ENCODE measurements at places on chromosomes 1 and 21.

DNA sequence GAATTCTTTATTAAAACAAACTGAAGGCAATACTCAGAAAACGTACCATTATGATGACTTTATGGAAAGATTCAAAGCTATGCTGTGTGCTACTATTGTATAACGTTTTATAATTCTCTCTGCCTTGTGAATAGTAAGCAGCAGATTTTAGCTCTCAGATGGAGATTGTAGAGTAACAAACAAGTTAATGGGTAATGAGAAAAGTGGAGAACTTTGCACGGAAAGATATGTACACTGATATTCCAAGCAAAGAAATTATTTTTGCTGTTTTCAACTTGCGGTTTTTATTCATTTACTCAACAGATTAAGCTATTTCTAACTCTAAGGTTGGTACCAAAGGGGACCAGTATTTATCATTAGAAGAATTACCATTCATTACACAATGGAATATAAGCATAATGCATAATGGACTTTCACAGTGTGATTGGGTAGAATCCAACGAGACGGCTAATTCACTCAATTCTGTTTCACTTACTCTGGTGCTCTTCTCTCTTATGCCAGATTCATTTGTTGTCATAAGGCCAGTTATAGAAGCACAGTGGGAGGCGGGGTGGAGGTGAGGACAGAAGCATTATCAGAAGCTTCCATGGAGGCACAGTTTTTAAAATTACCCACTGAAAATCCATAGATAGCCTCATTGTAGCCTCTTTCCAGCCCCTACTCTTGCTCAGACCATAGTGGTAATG is 38.6 kb downstream of the ATP1B1 start:
- DNase-seq, result peak; percentile 23

DNA sequence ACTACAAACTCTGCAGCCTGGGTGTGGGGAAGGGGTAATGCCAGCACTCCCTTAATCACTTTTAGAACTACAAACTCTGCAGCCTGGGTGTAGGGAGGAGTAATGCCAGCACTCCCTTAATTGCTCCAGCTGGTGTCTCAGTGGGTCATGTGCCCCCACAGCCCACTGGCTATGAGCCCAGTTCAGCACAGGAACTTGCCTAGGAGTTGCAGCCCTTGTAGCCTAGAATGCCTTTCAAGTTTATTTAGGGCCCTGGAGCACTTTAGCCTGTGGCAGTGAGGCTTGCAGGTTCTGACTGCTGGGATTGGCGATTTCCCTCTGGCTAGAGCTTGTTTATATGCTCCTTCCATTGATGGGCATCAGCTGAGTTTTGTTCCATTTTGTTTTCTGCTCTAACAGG is 17.1 kb downstream of the VN1R5 start:
- DNase-seq, result no peak

DNA sequence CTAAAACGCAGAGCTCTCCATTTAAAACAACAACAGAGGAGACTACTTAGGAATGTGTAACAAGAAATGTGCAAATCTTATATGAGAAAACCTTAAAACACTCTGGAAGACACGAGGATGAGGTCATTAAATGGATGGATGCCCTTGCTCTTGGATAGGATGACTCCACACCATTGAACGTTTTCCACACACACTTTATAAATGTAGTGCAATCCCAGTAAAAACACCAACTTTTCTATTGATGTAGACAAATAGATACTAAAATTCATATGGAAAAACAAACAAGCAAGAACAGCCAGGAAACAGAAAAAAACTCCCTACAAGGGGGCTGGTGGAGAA is 18.4 kb upstream of the COL6A1 start:
- DNase-seq, result no peak

DNA sequence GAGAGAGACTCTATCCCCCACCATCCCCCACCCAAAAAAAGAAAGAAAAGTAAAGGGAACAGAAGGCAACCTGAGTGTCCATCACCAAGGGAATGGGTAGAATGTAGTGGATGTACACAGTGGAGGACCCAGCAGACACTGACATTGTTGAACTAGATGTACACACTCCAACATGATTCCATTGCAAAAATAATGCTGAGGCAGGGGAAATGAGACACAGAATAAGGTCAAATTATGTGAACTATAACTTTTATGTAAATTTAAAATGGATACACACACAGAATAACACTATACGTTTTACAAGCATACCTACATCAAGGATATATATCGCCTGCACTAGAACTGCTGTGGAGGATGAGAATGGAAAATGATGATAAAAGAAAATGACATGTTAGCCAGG is 34.8 kb downstream of the PTAFR start:
- no peak for DNase-seq

DNA sequence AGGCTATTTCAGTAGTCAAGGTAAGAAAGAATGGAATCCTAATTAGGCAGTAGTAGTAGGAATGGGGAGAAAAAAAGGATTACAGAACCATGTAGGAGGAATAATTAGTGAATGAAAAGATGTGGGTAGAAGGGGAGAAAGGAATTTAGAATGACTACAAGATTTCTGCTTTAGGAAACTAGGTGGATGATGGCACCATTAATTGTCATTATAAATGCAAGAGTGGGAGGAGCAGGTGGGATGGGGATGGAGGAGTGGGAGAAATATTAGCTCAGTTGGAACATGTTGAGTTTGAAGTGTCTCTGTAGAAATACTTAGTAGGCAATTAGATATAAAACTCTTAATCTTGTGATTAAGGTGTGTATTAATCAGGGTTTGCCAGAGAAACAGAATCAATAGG is 50.0 kb upstream of the C21orf91 start:
- DNase-seq, result no peak

- no peak for DNase-seq
Measured at GRCh38 chr1:30514945-30515344, 208.4 kb downstream of the MATN1 start.

DNA sequence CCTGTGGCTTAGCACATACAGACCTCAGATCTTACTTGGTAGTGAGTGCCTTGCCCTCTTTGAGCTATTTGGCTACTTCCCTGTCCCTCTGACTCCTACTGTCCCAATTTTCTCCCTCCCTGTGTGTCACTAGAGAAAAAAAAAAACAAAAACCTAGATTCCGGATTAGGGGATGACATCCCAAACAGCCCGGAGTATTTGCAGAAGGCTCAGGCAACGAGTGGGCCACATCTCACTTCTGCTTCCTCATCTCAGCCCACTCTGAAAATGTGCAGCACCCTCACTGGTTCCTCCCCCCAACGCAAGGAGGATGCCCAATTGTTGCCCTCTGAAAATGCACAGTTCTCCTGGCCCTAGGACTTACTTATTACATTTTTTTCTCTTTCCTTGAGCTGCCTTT is 4.9 kb downstream of the NHLH1 start:
- no peak for DNase-seq

DNA sequence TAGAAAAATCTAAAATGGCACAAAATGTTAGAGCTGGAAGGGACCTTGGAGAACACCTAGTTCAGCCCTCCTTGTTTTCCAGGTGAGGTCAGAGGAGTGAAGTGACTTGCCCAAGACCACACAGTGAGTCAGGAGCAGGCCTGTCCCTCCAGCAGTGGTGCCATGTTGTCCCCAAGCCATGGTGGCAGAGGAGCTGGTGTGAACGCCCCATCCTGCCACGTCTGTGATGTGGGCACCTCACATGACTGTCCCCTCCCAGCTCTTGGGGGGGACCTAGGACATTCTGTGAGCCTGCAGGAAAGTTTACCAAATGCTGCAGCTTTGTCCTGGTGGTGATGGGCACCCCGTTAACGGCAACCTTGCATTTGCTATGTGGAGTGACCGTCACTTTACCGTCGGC is 66.2 kb downstream of the SCCPDH start:
- no peak for DNase-seq

GRCh38 chr1:107648071-107648470 is 316.9 kb downstream of the VAV3 start:
- no peak for DNase-seq

All from NCI-H2081 (cell line).